IMR-90 (cell line): ENCODE measurements at places on chromosomes 1 and 21.

GRCh38 chr1:223304931-223305330 is 59.0 kb downstream of the SUSD4 start:
- no peaks in the 10 kb centered on the region for H3K36me3 ChIP-seq
- no peaks in the 10 kb centered on the region for H3K4me1 ChIP-seq
- DNase-seq, result no peak

DNA sequence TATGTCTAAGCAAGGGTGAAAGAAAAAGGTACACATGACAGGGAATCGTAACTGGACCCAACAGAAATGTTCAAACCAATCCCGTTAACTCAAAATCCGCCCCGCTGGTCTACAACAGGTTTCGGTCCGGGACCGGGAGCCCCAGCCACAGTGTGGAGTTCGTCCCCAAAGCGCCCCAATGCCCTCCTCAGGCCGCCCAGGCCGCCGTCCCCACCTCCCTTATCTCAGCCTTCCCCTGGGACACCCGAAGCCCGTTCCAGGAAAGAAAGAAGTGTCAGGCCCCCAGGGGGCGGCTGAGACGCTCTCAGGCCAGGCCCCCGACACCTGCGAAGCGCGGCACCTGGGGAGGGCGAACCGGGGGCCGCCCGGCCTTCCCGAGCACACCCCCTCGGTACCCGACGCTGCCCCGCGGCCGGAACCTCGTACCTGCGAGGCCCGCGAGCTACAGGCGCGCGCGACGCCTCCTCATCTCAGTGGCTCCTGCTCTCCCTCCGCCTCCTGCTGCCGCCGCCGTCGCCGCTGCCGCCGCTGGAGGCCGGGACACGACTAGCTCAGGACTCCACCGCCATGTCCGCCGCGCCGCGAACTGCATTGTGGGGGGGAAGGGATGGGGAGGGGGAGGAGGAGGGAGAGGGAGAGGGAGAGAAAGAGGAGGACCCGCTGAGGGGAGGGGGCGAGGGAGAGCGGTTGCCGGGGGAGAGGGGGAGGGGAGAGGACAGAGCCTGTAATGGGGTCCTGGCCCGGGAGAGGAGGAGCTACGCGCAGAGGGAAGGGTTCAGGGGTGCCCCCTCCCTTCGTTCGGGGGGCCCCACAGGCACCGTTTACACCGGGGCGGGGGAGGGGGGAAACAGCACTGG is at the start of gene TUT4:
Gene TUT4, minus strand, starts transcription at position 588 of the 857 bp plus-strand sequence. CDS start 26,812 bp downstream, outside the sequence.
- DNase-seq, result peak; percentile 75
- H3K4me3 ChIP-seq, result peak within 1 kb of the TSS; percentile 91
- no peaks in the 10 kb centered on the region for H3K36me3 ChIP-seq
- no peaks in the 10 kb centered on the region for H3K27me3 ChIP-seq
- peaks cover 4% of the 10 kb centered on the region for H3K4me1 ChIP-seq

DNA sequence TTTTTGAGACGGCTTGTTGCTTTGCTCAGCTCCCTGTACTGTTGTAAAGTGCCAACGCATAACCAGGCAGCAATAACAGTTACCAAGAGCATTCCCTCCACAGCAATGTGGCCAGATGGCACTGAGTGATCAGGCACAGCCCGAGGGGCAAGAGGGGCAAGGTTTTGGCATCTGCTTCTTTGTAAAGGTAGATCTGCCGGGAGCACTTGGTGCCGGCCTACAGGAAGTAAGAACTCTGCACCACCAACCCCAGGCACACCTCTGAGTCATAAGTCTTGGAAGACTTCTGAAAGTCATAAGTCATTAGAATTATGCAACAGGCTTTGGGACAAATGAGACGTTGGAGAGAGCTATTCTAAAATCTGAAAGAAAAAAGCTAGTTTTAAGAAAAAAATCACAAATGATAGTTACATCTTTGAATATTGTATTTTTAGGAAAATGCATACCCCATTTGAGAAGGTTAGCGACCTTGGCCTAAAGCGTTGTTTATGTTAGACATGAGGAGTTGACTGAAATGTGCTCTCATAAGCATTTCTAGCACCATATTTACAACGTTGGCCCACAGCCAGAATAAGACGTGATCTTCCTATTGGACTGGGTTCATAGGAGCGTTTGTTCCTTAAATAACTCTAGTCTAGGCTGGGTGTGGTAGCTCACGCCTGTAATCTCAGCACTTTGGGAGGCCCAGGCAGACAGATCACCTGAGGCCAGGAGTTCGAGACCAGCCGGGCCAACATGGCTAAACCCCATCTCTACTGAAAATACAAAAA is 37.7 kb upstream of the MAP10 start:
- no peak overlapping the region for H3K4me3 ChIP-seq
- H3K27me3 ChIP-seq, result no peaks in the 10 kb centered on the region
- peaks cover 2% of the 10 kb centered on the region; the same call in 1 of the 2 replicates for H3K4me1 ChIP-seq
- DNase-seq, result peak; percentile 74
- no peak overlapping the region for H3K27ac ChIP-seq

DNA sequence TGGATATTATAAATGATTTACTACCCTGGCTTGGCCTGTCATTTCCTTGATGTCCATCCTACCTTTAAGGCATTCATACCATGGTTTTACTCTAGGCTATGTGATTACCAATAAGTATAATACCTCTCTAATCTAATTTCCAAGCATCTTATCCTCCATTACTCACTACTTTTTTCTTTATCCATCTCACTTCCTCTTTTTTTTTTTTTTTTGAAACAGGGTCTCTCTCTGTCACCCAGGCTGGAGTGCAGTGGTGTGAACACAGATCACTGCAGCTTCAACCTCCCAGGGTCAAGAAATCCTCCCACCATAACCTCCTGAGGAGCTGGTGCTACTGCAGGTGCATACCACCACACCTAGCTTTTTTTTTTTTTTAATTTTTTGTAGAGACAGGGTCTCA is 39.9 kb downstream of the INKA2 start:
- no peaks in the 10 kb centered on the region for H3K4me1 ChIP-seq
- H3K4me3 ChIP-seq, result no peak overlapping the region
- H3K27me3 ChIP-seq, result no peaks in the 10 kb centered on the region

GRCh38 chr1:234613128-234613875 is 3.3 kb upstream of the IRF2BP2 start:
- peaks cover 26% of the 10 kb centered on the region for H3K4me1 ChIP-seq
- DNase-seq, result peak; percentile 92
- no peaks in the 10 kb centered on the region for H3K27me3 ChIP-seq

GRCh38 chr1:118992868-118993699 is 4.9 kb upstream of the TBX15 start:
- no peaks in the 10 kb centered on the region for H3K36me3 ChIP-seq
- H3K4me3 ChIP-seq, result no peak overlapping the region
- no peaks in the 10 kb centered on the region for H3K4me1 ChIP-seq
- H3K27ac ChIP-seq, result no peak overlapping the region
- peaks cover 96% of the 10 kb centered on the region for H3K27me3 ChIP-seq
- no peak for DNase-seq

- H3K4me3 ChIP-seq, result no peak overlapping the region
- no peaks in the 10 kb centered on the region for H3K27me3 ChIP-seq
- peaks cover 12% of the 10 kb centered on the region for H3K36me3 ChIP-seq
- no peak overlapping the region for H3K27ac ChIP-seq
- DNase-seq, result peak; percentile 54
- peaks cover 15% of the 10 kb centered on the region for H3K4me1 ChIP-seq
These were observed 47.8 kb downstream of the PTPN14 start for GRCh38 chr1:214503553-214503952.

DNA sequence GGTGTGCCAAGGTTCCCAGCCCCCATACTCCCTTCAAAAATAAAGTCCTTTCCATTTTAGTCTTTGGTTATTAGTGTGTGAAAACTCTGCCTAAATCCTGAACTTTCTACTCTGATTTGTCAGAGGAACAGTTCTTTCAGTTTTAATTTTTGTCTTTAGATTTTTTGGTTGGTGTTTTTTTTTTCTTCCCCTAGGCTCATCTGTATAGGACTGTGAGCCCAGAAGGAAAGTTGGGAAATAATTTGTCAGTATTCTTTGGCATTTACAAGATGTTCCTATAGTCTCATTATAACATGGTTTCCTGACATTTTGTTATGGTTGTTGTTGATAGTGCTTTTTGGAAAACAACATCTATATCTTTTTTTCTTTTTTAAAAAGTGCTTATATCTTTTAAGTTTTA is 38.0 kb downstream of the LAMC1 start:
- DNase-seq, result no peak
- H3K27me3 ChIP-seq, result no peaks in the 10 kb centered on the region
- no peak overlapping the region for H3K4me3 ChIP-seq
- peaks cover 16% of the 10 kb centered on the region for H3K4me1 ChIP-seq

- peaks cover 3% of the 10 kb centered on the region; the same call in 1 of the 2 replicates for H3K4me1 ChIP-seq
- peaks cover 26% of the 10 kb centered on the region for H3K36me3 ChIP-seq
- H3K27ac ChIP-seq, result no peak overlapping the region
- no peaks in the 10 kb centered on the region for H3K27me3 ChIP-seq
- DNase-seq, result no peak
These were observed 10.4 kb downstream of the MRTO4 start for GRCh38 chr1:19262047-19262446.
